Central memory CD4-positive, alpha-beta T cell (primary cell): ENCODE measurements at places on chromosomes 4 and X.

- DNase-seq = no peak
Measured at GRCh38 chr4:139207873-139208403, 30.9 kb upstream of the ELF2 start.

GRCh38 chr4:57211131-57211530, 100.9 kb upstream of the IGFBP7 start:
- no peak for DNase-seq

GRCh38 chr4:17552427-17552826, 24.6 kb upstream of the LAP3 start:
- no peak for DNase-seq

GRCh38 chrX:71056867-71057266, 11.3 kb downstream of the SNX12 start:
- DNase-seq = no peak

DNA sequence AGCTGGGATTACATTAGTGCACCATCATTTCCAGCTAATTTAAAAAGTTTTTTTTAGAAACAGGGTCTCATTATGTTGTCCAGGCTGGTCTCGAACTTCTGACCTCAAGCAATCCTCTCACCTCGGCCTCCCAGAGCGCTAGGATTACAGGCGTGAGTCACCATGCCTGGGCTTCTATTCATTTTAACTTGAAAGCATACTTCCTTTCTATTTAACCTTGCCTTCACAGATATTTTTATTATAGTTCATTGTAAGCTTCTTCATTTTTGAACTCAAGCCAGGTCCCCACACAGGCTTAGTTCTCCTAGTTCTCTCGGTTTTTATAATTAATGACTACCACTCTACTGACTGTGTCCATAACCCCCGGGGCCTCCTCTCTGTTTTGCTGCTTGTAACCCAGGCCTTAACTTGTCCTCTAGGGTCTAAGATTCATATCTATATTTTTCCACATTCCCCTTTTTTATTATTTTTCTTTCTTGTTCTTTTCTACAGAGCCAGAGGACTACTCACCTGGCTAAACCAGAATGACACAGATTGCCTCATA, 50.7 kb downstream of the SNX12 start:
- DNase-seq = no peak
